SHP77 (cell line): ENCODE measurements at places on chromosomes 2 and 18.
A peak's percentile ranks its signal among the peaks of the same experiment; 100 is the strongest.

DNA sequence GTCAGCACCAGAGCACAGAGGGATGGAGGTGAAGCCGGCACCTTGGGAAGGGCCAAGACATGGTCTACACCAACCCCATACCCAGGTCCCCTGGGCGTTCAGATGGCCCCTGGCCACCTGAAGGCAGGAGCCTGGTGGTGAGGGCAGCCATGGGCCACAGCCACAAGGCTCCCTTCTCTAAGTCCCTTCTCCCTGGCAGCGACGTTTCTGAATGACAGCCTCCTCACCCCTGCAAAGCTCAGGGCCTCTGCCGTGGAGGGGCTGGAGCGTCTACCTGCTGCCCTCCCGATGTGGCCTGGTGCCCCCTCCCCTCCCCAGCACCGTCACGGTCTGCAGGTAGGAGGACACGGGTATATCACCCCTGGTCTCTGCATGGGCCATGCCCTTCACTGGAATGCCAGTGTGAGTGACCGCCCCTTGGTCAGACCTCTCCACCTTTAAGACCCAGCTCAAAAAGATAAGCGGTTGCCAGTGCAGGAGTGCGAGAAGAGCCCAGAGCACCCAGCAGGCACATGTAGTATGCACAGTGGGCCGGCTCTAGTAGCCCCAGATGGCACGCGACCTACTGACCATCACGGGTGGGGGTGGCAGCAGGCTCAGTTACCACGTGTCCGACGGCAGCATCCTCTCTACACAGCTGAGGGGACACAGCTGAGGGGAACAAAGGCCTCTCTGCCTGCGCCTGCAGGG is 46.6 kb downstream of the HS6ST1 start:
- no peak for DNase-seq

- no peak for DNase-seq
Measured at GRCh38 chr2:233075966-233076339, 15.8 kb downstream of the INPP5D start.

DNA sequence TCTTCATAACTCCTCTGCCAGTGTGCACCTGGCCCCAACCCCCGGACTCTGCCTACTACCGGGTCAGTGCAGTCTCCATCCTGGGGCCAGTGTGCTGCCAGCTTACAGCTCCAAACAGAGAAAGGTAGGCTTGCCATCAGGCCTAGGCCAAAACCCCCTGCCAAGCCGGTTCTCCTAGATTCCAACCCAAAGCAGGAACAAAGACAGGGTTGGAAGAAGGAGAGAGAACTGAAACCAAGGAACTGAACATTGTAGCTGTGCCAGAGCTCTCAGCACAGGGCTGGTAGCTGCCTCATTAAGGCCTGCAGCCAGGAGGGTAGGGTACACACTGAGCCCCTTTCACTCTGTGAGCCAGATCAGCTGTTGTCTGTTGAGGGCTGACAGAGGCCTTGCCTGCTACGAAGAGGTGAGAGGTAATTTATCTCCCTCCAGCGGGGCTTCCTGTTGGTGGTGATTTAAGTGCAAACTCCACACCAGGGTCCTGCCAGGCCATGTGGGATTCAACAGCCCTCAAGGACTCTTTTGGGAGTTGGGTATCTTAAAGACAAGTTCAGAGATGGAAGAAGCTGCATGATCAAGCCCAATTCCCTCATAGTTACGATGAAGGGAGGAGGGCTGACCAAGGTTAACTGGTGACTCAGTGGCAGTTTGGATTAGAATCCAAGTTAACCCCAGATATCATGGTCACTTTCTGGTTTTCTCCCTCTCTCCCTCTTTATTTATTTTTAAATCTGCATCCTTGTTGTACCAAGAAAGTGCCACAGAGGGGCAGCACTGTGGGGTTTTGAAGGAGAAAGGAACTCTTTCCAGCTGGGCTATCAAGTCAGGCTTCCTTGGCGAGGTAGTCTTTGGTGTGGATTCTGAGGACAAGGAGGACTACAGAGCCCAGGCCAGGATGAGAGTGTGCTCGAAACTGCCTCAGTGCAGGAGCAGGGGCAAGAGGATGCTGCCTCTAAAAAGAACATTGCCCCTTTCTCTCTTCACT is 48.1 kb downstream of the CYRIA start:
- DNase-seq, result no peak

DNA sequence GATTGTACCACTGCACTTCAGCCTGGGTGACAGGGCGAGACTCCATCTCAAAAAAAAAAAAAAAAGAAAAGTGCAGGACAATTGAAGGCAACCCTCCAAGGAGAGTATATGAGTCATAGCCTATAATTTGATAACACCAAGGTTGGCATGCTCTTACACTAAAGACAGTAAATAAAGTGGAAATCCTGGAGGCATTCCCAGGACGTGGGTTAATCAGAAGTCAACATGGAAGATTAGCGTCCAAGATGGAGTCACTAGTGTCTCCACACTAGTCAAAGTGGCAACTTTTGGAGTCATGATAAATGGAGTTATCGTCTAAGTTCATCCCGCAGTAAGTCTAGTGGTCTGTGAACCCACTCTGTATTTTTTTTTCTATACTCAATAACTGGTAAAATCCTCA is 21.2 kb upstream of the UGGT1 start:
- no peak for DNase-seq

GRCh38 chr2:213067888-213068287 is 83.5 kb downstream of the IKZF2 start:
- DNase-seq, result no peak

DNA sequence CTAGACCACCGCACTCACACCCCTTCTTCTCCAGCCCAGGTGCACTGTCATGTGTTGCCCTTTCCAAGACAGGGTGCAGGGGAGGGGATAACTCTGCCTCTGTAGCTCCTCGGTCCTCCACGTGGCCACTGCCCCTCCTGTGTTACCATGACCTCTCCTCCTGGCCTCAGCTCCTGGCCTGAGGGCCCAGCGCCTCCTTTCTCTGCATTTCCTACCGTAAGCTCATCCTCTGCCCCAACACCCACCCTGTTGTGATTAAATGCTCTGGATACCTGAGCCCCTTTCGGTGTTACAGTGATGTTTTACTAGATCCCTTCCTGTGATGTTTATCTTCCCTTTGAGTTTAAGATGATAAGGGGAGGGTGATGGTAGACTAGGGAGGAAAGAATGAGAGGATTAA is 242.3 kb downstream of the PTPRM start:
- no peak for DNase-seq

- no peak for DNase-seq
Measured at GRCh38 chr2:64457524-64457923, 3.6 kb downstream of the LGALSL start.

GRCh38 chr18:26685438-26686157 is 137.2 kb upstream of the KCTD1 start:
- DNase-seq, result no peak

DNA sequence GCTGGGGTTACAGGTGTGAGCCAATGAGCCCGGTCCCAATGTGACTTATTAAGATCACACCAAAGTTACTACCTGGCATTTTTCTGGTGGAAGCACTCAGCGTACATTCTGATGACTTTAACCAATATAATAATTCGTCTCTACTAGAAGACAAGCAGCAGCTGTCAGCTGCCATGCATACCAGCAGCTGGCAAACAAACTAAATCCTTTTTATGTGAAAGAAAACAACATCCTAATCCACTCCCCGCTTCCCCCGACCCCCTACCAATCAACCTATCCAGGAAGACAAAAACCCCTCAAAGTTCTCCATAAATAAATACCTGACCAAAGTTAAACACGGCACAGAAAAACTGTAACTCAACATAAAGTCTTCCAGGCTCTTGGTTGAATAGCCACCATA is 42.1 kb downstream of the GPR155 start:
- DNase-seq, result no peak

- DNase-seq, result no peak
Measured at GRCh38 chr2:117801826-117802225, 12.7 kb upstream of the DDX18 start.

DNA sequence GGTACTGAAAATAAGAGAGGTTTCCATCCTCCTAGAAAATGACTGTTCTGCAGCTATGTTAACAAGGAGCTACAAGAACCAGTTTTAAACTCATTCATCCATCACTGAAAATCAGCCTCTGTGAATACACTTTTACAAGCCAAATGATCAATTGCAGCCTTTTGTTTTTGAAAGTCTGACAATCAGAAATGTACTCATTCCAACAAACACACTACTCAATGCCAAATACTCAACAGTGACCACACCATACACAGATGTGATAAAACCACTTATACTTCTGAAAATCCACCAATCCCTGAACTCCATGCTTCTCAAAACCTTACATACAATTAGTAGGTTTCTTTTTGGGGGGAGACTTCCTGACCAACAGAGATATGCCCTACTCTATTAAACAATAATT is 663.9 kb upstream of the CHAC2 start:
- DNase-seq, result no peak

DNA sequence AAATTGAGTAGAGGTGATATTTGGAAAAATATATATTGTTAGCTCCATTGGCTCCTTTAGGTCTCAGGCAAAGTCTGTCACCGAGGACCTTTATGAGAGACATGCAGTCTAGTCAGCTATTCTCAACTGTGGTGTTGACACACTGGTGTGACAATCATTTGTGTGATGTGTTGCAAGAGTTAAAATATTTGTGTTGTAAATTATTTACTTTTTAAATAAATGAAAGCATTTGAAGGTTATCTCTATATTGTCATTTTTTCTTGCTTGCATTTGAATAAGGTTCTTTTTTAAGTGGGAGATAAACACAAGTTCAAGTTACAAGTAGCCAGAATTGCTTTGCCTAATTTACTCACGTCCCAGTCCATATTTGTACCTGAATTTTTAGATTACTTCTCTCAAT is 4.3 kb downstream of the REL start:
- no peak for DNase-seq

GRCh38 chr2:241649404-241649803 is 11.9 kb downstream of the ATG4B start:
- DNase-seq, result no peak

- DNase-seq, result no peak
Measured at GRCh38 chr2:174827371-174828369, 63.4 kb upstream of the CHRNA1 start.

DNA sequence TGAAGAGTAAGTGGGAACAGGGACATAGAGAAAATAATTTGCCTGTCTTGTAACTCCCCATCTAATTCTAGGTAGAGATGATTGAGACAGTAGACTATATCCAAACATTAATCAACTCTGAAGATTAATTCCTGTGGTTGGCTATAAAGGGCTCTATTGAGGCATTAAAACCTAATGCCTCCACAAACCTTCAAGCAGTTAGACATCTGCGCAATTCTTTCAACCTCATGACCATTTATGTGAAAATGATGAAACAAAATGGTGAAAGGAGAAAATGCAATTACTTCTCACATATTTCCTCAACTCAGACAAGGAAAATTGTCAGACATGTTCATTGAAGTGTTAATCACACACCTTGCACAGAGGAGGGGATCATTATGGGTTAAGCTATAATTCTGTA is 164.5 kb upstream of the MYT1L start:
- DNase-seq, result no peak

- no peak for DNase-seq
Measured at GRCh38 chr2:225041207-225041850, 939 bp downstream of the DOCK10 start.

DNA sequence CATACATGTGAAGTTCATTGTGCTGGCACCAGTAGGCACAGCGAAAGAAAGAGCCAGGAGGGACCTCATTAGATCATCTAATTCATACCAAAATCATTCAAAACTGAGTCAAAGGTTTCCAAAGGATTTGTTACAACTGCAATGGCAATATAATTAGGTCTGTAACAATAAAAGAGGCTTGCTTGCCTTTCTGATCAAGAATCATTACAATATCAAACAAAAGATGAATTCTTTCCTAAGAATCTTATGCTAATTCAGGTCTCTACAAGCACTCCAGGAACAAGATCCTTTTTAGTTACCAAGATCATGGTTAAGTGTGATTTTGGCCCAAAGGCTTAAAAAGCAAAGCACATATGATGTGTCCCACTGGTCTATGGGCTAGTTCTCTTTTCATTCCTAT is 41.9 kb upstream of the ITPRID2 start:
- DNase-seq, result no peak

GRCh38 chr2:174059884-174060244 is 94.7 kb upstream of the SP3 start:
- no peak for DNase-seq

- peak; percentile 51 for DNase-seq
Measured at GRCh38 chr18:76495006-76495370, at the start of gene ZNF516. TSS of gene ZNF516 (minus strand) at chr18:76495242. CDS start at chr18:76443054, 52,188 bp downstream.

GRCh38 chr2:24893934-24894333 is 26.1 kb downstream of the ADCY3 start:
- DNase-seq, result no peak

DNA sequence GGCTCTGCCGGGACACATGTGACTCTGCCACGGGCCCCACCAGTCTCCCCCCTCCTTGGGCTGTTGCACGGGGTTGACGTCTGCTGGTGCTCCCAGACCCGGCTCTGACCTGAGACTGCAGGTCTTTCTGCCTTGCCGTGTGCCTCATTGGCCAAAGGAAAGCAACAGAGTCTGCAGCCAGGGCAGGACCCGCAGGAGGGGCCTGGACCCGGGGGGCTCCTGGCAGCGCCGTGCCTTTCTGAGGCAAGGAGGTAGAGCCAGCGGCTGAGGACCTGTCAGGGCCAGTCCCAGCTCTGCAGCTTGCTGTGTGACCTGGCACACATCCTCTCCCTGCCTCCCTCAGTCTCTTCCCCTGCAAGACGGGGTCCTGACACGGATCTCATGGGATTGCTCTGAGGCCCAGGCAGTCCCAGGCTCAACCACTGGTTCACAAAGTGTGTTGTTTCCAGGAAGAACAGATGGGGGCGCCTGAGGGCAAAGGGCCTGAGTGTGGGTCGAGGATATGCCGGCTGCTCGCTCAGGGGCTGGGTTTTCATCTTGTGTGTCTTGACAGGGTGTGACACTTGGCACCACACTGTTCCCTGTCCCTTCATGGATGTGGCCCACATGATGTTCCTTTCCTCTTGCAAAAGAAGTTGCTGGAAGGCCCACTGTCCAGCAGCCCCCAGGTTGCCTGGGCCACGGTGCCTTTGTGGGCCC is 9.0 kb downstream of the CAPN10 start:
- DNase-seq, result no peak

- DNase-seq, result peak; percentile 54
Measured at GRCh38 chr2:76197842-76198448, 487.2 kb upstream of the GCFC2 start.

- DNase-seq, result no peak
Measured at GRCh38 chr2:20104900-20105545, 53.6 kb upstream of the LAPTM4A start.

- no peak for DNase-seq
Measured at GRCh38 chr2:120762341-120763061, 26.8 kb downstream of the GLI2 start.

GRCh38 chr2:128344101-128344500 is 25.4 kb upstream of the HS6ST1 start:
- DNase-seq, result no peak

GRCh38 chr18:2994603-2995432 is 18.1 kb downstream of the LPIN2 start:
- DNase-seq, result no peak

GRCh38 chr2:227610123-227610522 is 4.5 kb downstream of the SCYGR3 start:
- DNase-seq, result no peak

DNA sequence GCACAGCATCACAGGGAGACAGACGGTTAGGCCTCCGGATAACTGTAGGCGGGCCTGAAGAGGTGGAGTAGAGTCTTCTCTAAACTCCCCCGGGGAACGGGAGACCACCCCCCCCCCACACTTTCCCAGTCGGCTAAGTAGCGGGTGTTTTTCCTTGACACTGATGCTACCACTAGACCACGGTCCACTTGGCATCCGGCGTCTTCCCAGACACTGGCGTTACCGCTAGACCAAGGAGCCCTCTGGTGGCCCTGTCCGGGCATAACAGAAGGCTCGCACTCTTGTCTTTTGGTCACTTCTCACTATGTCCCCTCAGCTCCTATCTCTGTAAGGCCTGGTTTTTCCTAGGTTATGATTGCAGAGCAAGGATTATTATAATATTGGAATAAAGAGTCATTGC is 25.7 kb upstream of the NCL start:
- DNase-seq, result no peak
